Activated T-helper 1 cell treated with anti-CD3 and anti-CD28 coated beads, Interleukin-12 subunit alpha, Interleukin-12 subunit beta, Interleukin-2, Interleukin-4 antibody, amounts not matched to agents 30 ng/mL and 10 ng/mL and 1 ng/mL, durations not matched to agents 14 hours and 24 hours and 36 hours (primary cell): ENCODE measurements at places on chromosomes 6 and 20. TPM values are rescaled to one million over a fixed set of nuclear protein-coding genes. Genes with fewer than 3 reads are reported as not detected.

PRPH2 gene
- not detected in 2 replicates for total RNA-seq

DNA sequence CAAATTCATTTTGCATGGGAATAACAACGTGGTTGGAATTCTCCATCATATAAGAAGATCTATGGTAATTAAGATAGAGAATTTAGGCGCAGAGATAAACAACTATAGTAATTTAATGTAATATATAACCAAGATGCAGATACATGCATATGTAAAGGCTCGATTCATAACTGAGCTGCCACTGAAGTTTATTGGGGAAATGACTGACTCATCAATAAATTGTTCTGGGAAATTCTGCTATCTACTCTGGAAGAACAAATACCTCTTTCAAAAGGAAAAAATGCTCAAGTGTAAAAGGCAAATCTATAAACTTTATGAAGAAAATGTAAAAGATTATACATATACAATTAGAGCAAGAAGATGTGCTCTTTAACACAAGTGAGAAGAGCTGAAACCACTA, 596.4 kb downstream of the MMUT start:
- H3K4me1 ChIP-seq = no peaks in the 10 kb centered on the region
- no peaks in the 10 kb centered on the region for H3K36me3 ChIP-seq
- no peak overlapping the region for H3K27ac ChIP-seq
- no peak overlapping the region for H3K4me3 ChIP-seq
- no peak for DNase-seq
- H3K27me3 ChIP-seq = no peaks in the 10 kb centered on the region

- H3K27me3 ChIP-seq = peaks cover 6% of the 10 kb centered on the region
- no peak for DNase-seq
- no peaks in the 10 kb centered on the region for H3K4me1 ChIP-seq
- H3K36me3 ChIP-seq = no peaks in the 10 kb centered on the region
- no peak overlapping the region for H3K27ac ChIP-seq
- no peak overlapping the region for H3K4me3 ChIP-seq
Measured at GRCh38 chr6:56246541-56246880, 869 bp downstream of the COL21A1 start.

DNA sequence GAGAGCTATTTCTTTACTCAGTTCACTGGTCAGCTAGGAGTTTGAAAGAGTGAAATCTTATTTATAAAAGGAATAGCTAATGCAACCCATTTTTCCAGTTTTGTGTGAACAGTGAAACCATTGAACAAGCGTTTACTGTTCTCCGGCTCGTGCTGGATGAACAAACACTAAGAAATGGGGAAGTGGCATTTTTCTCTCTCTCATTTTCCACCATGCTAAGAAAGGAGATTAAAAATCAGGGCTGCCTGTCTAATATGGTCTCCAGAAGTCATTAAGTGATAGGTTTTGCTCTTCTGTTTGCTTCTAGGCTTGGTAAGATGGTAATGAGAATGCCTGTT, 774 bp upstream of the SFT2D1 start:
- H3K36me3 ChIP-seq = peaks cover 6% of the 10 kb centered on the region
- peak overlapping the region; percentile 20 for H3K27ac ChIP-seq
- no peak for DNase-seq
- H3K27me3 ChIP-seq = peaks cover 13% of the 10 kb centered on the region
- peak overlapping the region; percentile 89 for H3K4me3 ChIP-seq

- no peaks in the 10 kb centered on the region for H3K36me3 ChIP-seq
- H3K27me3 ChIP-seq = no peaks in the 10 kb centered on the region
- no peaks in the 10 kb centered on the region for H3K4me1 ChIP-seq
- no peak for DNase-seq
Measured at GRCh38 chr20:11520596-11520995, 397.1 kb upstream of the BTBD3 start.
